SK-MEL-5 (cell line): ENCODE measurements at places on chromosomes 1 and 21.

DNA sequence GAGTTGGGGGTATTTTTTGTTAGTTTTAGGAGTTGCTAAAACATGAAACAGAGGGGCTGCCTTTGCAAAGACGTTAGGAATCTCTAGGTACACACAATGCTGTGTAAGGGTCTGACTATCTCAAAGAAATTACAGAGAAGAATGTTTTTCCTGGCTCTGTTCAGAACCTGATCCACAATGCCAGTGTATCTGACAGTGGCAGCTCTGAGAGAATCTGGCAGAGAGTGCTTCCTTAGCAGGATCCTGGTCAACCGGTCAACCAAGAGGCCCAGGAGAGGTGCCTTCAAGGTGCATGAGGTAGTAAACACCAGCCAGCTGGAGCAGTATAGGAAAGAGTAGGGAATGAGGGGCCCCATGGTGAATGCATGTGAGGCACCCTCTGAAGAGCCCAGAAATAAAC, 40.9 kb upstream of the RGS1 start:
- no peak for DNase-seq

GRCh38 chr1:25549273-25550154, 6.1 kb downstream of the LDLRAP1 start:
- DNase-seq = no peak

DNA sequence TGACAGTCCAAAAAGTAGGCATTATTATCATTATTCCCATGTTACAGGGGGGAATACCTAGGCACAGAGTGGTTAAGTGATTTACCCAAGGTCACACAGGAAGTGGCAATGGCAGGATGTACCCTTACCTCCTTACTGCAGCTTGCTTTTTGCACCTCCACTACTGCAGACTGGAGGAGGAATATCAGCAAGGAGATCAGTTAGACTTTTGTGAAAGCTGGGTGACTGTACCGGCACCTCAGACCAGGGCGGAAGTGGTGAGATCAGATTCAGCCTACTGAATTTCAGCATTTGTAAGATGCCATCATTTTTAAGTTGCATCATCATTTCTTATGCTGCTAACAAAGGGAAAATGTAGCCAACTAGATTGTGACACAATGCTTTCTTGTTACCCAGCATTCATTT, 4.5 kb downstream of the ADARB1 start:
- DNase-seq = no peak

GRCh38 chr1:7942214-7942921, 1.7 kb upstream of the TNFRSF9 start:
- peak; percentile 46 for DNase-seq

DNA sequence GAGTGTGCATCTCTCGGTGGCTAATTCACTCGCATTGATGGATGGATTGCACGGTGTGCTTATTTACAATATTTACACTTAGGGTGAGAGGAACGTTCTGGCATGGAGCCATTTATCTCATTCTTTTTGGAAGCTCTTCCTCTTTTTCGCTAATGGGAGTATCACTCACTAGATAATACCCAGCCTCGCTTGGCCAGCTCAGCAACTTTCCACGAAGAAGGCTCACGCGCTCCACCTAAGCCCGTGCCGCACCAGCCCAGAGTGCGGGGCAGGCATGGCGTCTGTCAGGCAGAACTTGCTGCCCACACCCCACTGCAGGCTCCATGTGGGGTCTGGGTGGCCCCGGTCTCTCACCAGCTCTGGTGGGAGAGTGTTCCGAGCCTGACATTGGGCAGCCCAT, 484.9 kb downstream of the NPHP4 start:
- DNase-seq = no peak

GRCh38 chr1:46569116-46569515, 17.7 kb upstream of the KNCN start:
- no peak for DNase-seq

DNA sequence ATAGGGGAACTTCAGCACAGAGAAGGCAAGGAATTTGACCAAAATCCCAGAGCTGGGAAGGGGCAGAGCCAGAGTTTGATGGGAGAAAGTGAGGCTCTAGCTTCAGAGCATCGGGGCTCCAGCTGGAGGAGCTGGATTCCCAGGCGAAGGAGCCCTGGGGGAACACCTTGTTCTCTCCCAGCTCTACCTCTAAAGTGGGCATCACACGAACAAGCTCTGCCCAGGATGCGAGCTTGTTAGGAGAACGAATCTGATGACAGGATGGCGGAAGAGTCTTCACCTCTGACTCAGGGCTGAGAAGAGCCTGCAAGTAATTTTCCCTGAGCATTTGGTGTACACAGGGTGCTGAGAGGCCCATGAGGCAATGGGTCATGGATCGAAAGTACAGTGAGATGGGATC, 22.0 kb downstream of the TNNT2 start:
- no peak for DNase-seq

- no peak for DNase-seq
Measured at GRCh38 chr1:28755701-28756100, 19.0 kb downstream of the YTHDF2 start.

DNA sequence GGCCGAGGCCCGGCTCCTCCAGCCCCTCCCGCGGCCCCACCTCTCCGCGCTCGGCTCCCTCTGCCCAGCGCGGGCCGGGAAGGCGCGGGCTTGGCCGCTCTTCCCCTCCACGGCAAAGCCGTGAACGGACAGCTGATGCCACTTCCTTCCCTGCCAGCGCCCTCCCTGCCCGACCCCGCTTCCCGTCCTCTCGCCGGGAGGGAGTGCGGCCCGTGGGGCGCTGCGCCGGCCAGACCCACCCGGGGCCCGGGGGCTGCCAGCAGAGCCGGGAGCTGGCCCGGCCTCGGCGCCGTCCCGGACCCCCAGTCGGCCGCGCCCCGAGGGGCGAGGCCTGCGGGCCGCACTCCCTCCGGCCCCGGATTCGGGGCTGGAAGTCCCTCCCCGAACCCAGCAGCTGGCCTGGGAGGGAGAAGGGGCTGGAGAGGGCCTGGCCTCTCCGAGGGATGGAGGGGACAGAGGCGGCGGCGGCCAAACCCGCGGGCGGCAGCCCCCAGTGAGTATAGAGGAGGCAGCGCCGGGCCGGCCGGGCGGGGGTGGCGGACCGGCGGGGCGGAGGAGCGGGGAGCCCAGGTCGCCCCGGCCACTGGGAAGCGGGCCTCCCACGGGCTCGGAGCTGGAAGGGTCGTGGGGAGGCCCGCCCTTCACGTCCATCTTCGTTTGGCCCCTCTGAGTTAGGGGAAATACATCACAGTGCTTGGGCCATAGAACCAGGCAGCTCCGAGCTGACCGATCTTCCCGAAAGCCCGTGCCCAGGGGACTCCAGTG, at the start of gene KIAA1614:
Gene KIAA1614, plus strand, starts transcription at position 97 of the 765 bp plus-strand sequence. Its CDS starts 347 bp downstream, at position 444.
- DNase-seq = no peak

DNA sequence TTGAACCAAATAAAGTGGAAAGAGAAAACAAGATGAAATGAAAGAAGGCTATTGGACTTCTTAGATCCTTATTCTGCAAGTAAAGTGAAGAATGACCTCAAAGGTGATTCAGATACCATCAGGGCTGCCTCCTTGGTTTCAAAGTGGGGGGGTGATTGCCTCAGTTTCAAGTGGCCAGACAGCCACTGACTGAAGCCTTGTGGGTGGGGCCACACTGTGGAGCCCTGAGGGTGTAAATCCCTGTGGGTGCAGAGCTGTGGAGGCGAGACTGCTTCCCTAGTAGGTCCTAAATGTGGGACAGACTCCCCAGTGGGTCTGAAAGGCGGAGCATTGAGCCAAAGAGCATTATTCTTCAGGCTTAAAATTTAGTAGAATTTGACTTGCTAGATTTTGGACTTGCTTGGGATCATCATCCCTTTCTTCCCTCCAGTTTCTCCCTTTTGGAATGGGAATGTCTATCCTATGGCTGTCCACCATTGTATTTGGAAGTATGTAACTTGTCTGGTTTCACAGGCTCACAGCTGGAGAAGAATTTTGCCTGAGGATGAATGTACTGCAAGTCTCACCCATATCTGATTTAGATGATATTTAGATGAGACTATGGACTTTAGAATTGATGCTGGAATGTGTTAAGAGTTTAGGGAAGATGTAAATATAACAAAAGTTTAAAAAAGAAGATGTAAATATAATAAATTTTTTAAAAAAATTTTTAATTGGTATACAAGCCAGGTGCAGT, 71.6 kb upstream of the SOX13 start:
- DNase-seq = no peak

GRCh38 chr1:59673573-59674450, 140.9 kb upstream of the HOOK1 start:
- no peak for DNase-seq

- no peak for DNase-seq
Measured at GRCh38 chr1:58925247-58925646, 141.4 kb upstream of the JUN start.
